ENCODE measurements at places on chromosomes 6 and 20.

GRCh38 chr6:134343066-134343465 lies 25.2 kb upstream of the SGK1 start:
- no peak for DNase-seq

GRCh38 chr6:52547647-52548352 lies 29.1 kb downstream of the TRAM2 start:
- DNase-seq = no peak

DNA sequence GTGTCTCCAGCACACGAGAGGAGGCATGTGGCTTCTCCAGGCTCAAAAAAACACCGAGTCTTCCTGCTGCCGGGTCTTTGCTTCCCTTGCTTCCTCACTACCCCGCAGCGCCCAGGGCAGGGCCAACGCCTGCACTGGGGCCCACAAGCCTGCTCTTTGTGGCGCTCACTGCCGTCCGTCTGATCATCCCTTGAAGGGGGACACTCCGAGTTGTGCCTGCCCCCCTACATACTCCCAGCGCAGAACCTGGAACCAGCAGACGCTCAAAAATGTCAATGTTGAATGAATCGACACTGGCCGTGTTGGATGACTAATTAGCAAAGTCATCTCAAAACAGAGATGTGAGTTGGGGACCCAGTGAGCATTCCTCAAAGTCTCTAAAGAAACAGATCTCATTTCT lies 8.1 kb upstream of the ARFGAP1 start:
- no peak for DNase-seq

DNA sequence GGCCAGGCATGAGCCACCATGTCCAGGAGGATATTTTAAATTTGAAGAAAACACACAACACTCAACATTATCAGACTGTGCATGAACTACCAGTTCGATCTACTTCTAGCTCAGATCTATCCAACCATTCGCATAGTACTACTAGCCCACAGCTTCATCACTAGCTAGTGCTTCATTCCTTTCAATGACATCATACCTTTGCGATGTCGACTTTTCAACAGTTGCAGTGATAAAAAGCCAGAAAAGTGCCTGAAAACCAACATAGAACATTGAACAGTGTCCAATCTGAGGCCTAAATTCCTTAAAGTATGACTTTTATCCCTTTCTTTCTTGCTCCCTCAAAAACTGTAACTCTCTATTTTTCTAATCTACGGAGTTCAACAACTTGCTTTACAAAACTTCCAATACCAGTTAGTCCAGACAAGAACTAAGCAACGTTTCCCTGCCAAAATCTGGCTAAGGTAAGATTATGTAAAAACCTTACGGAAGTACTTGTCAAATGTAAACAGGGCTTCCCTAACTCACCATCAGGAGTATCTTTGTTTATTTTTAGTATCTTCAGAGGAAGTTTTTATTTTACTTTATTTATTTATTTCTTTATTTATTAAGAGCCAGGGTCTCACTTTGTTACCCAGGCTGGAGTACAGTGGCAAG lies 434.0 kb upstream of the JARID2 start:
- DNase-seq = no peak

GRCh38 chr6:34149452-34149810 lies 3.5 kb upstream of the GRM4 start:
- no peak for DNase-seq
